ENCODE measurements at places on chromosomes 6 and 20.

GRCh38 chr6:121479486-121480098, 44.1 kb downstream of the GJA1 start:
- H3K27me3 ChIP-seq = no peaks in the 10 kb centered on the region
- no peaks in the 10 kb centered on the region for H3K36me3 ChIP-seq
- DNase-seq = no peak

- peaks cover 2% of the 10 kb centered on the region for H3K4me1 ChIP-seq
- H3K36me3 ChIP-seq = no peaks in the 10 kb centered on the region
- peaks cover 25% of the 10 kb centered on the region for H3K27me3 ChIP-seq
- H3K4me3 ChIP-seq = no peak overlapping the region
- DNase-seq = no peak
- H3K27ac ChIP-seq = no peak overlapping the region
Measured at GRCh38 chr20:56347628-56348304, 11.0 kb upstream of the FAM210B start.

GRCh38 chr6:111468329-111469012, 14.5 kb downstream of the REV3L start:
- no peak overlapping the region for H3K4me3 ChIP-seq
- DNase-seq = peak; percentile 56
- H3K36me3 ChIP-seq = peaks cover 3% of the 10 kb centered on the region
- no peaks in the 10 kb centered on the region for H3K27me3 ChIP-seq

DNA sequence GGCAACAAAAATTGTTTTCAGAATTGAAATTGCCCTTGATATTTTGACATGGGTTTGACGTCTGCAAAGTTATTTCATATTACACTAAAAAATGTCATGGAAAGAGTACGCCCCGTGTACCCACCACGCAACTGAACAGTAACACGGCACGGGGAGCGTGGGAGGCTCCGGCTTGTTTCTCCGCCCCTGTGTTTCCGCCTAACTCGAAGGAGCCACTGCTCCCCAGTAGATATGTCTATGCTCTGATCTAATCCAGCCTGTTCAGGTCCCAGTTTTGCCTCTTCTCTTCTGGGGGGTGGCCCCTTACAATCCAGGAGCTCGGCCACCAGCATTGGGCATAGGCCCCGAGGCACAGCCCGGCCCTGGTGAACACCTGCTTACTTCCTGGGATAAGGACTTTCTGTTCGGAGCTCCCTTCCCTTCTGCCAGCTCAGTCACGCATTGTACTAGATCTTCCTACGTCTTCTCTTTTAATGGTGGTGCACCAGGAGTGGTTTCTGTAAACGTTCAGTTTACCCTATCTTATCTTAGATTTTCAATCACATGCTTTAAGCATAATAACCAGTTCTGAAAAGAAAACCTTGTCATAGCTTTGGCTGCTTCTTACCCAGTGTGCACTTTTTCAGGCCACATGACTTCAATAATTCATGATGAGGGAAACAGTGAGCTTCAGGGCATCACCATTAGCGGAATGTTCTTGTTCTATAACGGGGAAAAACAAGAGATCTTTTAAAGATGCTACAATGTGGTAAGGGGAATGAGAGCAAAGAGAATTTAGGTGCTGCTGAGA, 43.9 kb upstream of the EXOC2 start:
- H3K4me3 ChIP-seq = no peak overlapping the region
- no peaks in the 10 kb centered on the region for H3K4me1 ChIP-seq
- peaks cover 6% of the 10 kb centered on the region for H3K27me3 ChIP-seq
- no peak for DNase-seq

DNA sequence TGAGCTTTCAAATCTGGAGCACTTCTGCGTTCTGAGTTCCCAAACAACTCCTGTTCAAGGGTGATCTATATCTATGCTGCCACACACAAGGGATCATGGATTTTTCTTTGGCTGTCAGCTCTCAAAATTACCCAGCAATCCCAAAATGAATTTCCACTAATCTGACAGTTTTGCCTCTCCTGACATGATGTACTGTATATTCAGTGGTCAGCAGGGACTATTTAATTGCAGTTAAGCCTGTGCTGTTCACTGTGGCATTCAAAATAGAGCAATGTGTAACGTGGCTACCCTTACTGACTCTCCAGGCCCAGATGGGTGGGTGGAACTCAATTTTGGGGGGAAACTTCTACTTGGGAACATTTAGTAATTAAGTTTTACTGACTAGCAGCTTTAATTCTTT, 283.8 kb upstream of the TSHZ2 start:
- H3K36me3 ChIP-seq = no peaks in the 10 kb centered on the region
- H3K27me3 ChIP-seq = no peaks in the 10 kb centered on the region
- H3K27ac ChIP-seq = no peak overlapping the region
- no peak overlapping the region for H3K4me3 ChIP-seq
- DNase-seq = no peak
- no peaks in the 10 kb centered on the region for H3K4me1 ChIP-seq

- peaks cover 2% of the 10 kb centered on the region for H3K4me1 ChIP-seq
- DNase-seq = no peak
Measured at GRCh38 chr20:32505723-32506473, 79.2 kb downstream of the NOL4L start.

- no peak for DNase-seq
- H3K27ac ChIP-seq = no peak overlapping the region
- H3K27me3 ChIP-seq = no peaks in the 10 kb centered on the region
- H3K4me1 ChIP-seq = peaks cover 9% of the 10 kb centered on the region
- no peaks in the 10 kb centered on the region for H3K36me3 ChIP-seq
Measured at GRCh38 chr6:36066817-36067216, 39.2 kb downstream of the MAPK14 start.

DNA sequence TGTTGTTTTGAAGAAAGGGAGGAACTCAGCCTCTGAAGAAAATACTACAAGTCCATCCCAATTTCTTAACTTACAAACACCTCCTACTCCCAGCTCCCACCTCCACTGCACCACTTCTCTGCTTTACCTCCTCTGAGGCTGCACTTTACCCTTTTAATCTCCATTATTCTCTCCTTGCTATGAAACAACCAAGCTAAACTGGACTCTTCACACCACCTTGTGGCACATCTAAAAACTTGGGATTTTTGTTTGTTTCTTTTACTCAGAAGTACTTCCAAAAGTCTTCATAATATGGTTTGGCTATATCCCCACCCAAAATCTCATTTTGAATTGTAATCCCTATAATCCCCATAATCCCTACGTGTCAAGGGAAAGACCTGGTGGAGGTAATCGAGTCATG, 142.2 kb downstream of the MOXD1 start:
- no peaks in the 10 kb centered on the region for H3K36me3 ChIP-seq
- H3K27ac ChIP-seq = no peak overlapping the region
- no peak overlapping the region for H3K4me3 ChIP-seq

Data from IMR-90 (cell line).